BJ (cell line): ENCODE measurements at places on chromosomes 7 and 10.

DNA sequence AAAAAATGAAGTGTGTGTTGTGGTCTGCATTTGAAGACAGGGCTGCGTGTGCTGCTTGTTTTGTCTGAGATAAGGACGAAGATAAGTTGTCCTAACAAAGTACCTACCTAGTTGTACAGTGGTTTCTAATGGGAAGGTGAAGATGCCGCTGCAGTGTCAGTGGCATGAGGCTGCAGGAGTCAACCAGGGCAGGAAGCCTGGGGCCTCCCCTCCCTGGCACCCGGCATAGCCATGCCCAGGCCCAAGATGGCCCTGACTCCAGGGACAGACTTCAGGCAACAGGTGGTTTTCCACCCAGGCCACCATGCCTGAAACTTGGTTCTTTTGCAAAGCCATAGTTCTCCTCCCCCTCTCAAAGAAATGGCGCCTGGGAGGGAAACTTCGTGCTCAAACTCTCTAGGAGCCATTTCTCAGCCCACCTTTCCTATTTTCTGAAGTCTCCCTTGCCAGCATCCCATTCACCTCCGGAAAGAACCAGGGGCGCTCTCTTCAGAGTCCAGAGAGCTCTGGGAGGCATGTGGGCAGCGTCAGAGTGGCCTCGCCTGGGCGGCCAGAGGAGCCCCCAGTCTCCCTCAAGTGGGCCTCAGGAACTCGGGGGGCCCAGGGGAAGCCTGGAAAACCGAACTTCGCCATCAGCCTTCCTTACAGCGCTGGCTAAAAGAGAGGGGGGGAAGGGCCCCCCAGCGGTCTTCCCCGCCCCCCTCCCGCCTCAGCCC is 2.1 kb upstream of the KAT6B start:
- DNase-seq, result no peak

DNA sequence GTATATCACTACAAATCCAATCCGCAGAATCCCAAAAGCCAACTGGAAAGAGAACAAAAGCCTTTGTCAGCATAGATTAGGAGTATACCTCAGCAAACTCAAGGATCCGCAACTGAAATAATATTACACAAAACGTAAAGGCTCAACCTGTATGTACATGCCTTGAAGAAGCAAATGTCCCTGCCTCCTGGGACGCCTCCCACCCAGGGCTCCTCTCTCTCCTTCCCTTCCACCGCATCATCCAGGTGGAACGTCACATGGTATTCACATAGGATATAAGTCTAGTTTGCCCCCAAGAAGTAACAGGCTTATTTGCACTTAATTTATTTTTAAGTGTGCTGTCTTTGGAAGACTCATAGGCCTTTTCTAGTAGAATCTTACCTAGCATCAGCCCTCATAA is 13.4 kb downstream of the SLC26A3 start:
- DNase-seq, result no peak

DNA sequence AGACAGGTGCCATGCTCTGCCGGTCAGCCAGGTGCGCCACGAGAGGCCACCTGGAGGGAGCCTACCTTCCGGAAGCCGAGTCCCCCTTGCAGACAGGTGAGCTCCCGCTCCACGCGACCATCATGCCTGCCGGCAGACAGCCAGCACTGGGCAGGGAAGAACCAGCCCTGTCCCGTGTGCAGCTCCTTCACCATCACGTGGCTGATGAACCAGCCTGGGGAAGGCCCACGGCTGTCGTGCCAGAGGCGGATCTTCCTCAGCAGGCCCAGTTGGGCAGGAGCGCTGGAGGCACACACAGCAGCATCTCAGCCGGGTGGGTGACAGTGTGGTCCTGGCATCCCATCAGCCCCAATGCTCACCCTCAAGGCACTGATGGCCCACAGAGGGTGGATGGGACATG is 108.9 kb downstream of the PKD1L1 start:
- no peak for DNase-seq

DNA sequence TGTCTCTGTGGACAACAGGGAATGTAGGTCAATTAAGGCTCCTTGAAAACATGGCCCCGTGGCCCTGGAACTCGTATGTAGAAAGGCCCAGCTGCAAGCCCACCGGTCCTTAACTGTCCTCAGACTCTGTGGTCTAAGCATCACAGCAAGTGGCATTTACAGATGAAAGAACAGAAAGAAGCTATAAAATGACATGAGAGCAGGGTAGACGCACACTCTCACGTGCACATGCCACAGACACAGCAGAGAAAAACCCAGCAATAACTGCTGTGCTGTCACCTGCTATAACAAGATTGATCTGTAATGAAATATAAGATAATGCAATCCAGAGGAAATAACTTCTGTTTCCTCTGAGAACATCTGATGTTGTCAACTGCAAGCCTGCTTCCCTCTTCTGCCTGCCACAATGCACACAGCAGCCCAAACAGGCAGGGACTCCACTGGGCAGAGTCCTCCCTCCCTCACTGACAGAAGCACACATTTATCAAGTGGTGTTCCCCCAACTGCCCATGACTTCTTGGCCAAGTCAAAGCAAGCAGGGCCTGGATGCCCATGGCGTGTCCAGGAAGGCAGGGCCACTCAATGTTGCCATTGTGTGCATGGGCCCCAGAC is 63.9 kb downstream of the GFRA1 start:
- no peak for DNase-seq

DNA sequence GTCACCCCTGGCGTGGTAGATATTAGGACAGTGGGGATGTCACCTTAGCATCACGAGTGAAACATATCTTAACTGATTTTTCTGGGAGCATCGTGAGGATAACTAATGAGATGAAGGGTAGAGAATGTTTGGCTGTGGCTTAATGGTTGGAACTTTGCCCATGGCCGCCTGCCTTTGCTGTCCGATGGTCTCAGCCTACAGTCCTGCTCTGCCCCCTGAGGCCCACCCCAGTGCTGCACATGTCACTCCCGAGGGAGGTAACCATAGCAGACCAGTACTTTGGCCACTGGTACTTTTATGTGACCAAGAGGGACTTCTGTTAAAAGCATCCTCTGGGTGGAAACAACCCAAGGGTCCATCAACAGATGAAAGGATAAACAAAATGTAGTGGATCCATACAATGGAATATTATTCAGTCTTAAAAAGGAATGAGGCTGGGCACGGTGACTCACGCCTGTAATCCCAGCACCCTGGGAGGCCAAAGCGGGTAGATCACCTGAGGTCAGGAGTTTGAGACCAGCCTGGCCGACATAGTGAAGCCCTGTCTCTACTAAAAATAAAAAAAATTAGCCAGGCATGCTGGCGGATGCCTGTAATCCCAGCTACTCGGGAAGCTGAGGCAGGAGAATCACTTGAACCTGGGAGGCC is 58.4 kb downstream of the TACR2 start:
- DNase-seq, result no peak

DNA sequence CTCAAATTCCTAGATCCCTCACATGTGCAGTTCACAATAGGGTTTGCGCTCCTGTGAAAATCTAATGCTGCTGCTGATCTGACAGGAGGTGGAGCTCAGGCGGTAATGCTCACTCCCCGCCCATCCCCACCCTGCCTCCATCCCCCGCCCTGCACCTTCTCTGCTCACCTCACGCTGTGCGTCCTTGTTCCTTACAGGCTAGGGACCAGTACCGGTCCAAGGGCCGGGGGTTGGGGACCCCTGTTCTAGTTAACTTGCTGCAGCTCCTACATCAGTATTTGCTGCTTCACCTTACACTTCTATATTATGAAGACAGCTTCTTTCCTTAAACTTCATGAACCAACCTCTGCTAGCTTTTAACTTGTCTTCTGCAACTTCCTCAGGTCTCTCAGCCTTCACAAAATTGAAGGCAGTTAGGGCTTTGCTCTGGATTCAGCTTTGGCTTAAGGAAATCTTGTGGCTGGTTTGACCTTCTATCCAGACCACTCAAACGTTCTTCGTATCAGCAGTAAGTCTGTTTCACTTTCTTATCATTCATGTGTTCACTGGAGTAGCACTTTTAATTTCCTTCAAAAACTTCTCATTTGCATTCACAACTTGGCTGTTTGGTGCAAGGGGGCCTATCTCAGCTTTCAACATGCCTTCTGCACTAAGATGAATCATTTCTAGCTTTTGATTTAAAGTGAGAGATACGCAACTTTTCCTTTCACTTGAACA is 1.7 kb upstream of the TNKS2 start:
- DNase-seq, result no peak

- DNase-seq, result no peak
Observed at GRCh38 chr7:44655341-44655740, 48.9 kb downstream of the OGDH start.

GRCh38 chr10:47021850-47022249 is 110.6 kb downstream of the PTPN20 start:
- DNase-seq, result no peak

GRCh38 chr10:78543749-78544362 is 510.2 kb downstream of the RPS24 start:
- DNase-seq, result peak; percentile 80
